IMR-90 (cell line): ENCODE measurements at places on chromosomes 11 and 22. TPM values are rescaled to one million over a fixed set of nuclear protein-coding genes. Genes with fewer than 3 reads are reported as not detected.

The KIRREL3 gene
- total RNA-seq: 10.9 and 12.8 TPM in 2 replicates

The RFPL1 gene
- not detected in 2 replicates for total RNA-seq

The ELMOD1 gene
- total RNA-seq: 0.18 and 0.28 TPM in 2 replicates

The C22orf23 gene
- total RNA-seq: 0.28 and 0.54 TPM in 2 replicates

The USP28 gene
- 24.7 and 36.0 TPM in 2 replicates for total RNA-seq

The GLB1L2 gene
- total RNA-seq: under 0.01 TPM in 2 replicates

The FADD gene
- total RNA-seq: 44.4 and 47.2 TPM in 2 replicates

The NCAM1 gene
- 0.18 TPM in 1 of 2 replicates, not detected in the other for total RNA-seq

The HBG2 gene
- total RNA-seq: 0.54 TPM in 1 of 2 replicates, not detected in the other

The FREY1 gene
- 0.83 TPM in 1 of 2 replicates, not detected in the other for total RNA-seq

The APOA5 gene
- total RNA-seq: not detected in 2 replicates

The OTOG gene
- not detected in 2 replicates for total RNA-seq

The NXPE4 gene
- total RNA-seq: not detected in 2 replicates

The KCNQ1OT1 gene
- 1.9 and 2.0 TPM in 2 replicates for total RNA-seq

The SYTL2 gene
- total RNA-seq: 45.2 and 59.4 TPM in 2 replicates

The RIBC2 gene
- 0.28 and 0.36 TPM in 2 replicates for total RNA-seq

The TRIM64 gene
- total RNA-seq: not detected in 2 replicates

The SCGB1A1 gene
- not detected in 2 replicates for total RNA-seq

The PARVA gene
- 65.2 and 65.8 TPM in 2 replicates for total RNA-seq

The MAJIN gene
- not detected in 2 replicates for total RNA-seq

The APOA4 gene
- total RNA-seq: not detected in 2 replicates

The TUT1 gene
- 3.3 and 4.3 TPM in 2 replicates for total RNA-seq

The TRPM5 gene
- not detected in 2 replicates for total RNA-seq

The MRPL11 gene
- total RNA-seq: 39.2 and 45.5 TPM in 2 replicates

The SLC22A8 gene
- total RNA-seq: not detected in 2 replicates

The NRXN2 gene
- 0.18 and 0.28 TPM in 2 replicates for total RNA-seq

The BIK gene
- total RNA-seq: 0.18 and 0.28 TPM in 2 replicates

The TCN1 gene
- not detected in 2 replicates for total RNA-seq

The SLC43A3 gene
- 10.6 and 12.7 TPM in 2 replicates for total RNA-seq

The SNX19 gene
- 90.0 and 113 TPM in 2 replicates for total RNA-seq

The LMO1 gene
- not detected in 2 replicates for total RNA-seq

The PATE1 gene
- not detected in 2 replicates for total RNA-seq

The TRIM49 gene
- not detected in 2 replicates for total RNA-seq

The FOLR1 gene
- not detected in 2 replicates for total RNA-seq

The CASP5 gene
- not detected in 2 replicates for total RNA-seq

The MTCH2 gene
- 163 and 207 TPM in 2 replicates for total RNA-seq

The HTATIP2 gene
- 7.2 and 13.6 TPM in 2 replicates for total RNA-seq

The RPS13 gene
- 548 and 1,189 TPM in 2 replicates for total RNA-seq

The USP35 gene
- 2.2 and 2.7 TPM in 2 replicates for total RNA-seq

The GVQW3 gene
- 0.83 and 1.1 TPM in 2 replicates for total RNA-seq

The SCARF2 gene
- 3.4 and 4.2 TPM in 2 replicates for total RNA-seq
